Activated CD8-positive, alpha-beta memory T cell treated with anti-CD3 and anti-CD28 coated beads, Interleukin-2, amount 10 ng/mL, durations not matched to agents 7 days and 5 days (primary cell): ENCODE measurements at places on chromosomes 13 and 19.

- no peak for DNase-seq
Observed at GRCh38 chr13:47747901-47748300, 253.2 kb downstream of the SUCLA2 start.

- no peak for DNase-seq
Observed at GRCh38 chr19:46141421-46141820, 6.6 kb upstream of the IGFL2 start.

DNA sequence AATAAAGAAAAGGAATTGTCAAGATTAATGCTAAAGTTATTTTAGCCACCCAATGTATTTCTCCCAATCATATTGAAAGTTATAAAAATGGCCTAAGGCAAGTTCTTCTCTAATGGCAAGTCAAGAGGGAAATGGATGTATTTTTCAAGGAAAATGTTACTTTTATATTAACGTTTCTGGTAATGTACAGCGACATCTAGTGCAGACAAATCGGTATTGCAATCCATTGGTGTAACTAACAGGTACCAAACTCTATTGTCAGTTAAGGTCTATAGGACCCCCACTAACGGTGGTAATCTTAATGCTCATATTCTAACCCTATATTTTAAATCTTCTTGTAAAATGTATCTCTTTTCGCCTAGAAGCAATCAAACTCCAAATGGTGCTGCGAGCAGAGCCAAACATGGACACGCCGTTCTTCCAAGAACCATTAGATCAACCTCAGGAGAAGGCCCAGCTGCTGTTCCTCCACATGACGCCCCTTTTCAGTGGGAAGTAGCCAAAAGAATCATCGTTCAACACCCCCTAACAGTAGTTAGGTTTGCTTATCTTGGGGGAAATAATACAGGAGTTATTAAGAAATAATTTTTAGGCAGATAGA is 98.5 kb upstream of the PABPC3 start:
- no peak for DNase-seq

DNA sequence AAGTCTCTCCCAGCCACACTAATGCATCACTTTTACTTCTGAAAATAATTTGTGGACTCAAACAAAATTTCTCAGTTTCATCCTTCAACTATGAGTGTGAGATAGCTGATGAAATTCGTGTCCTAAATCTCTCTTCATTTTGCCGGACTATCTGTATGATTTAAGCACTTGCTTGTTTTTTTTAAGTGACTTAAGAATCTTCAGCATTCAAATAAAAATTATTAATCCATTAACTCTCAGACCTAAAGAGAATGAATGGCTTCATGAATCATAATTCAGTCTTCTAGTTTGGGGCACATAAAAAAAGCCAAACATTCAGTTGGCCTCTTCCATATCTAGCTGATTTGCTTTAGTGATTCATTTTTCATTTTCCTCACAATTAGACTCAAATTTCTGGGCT is 579.5 kb downstream of the DCT start:
- no peak for DNase-seq

- DNase-seq: no peak
Observed at GRCh38 chr13:26382366-26382765, 128.4 kb downstream of the CDK8 start.

DNA sequence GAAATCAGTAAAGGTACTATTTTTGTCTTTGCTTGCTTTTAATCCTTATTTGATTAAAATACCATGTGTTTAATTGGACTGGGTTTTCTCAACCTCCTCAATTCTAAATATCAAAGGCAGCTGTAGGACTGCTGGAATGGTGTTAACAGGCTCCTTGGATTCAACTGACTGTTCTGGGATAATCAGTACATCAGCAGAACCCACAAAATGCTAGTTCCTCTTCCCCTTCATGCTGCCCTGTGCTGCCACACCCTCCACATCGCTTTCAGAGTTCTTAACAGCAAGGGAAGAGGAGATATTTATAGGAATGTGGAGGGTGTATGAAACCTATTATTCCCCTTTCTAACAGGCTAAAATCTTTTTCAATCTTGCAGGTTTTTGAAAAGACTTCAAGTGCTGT is 82.4 kb downstream of the KCTD12 start:
- DNase-seq: no peak

DNA sequence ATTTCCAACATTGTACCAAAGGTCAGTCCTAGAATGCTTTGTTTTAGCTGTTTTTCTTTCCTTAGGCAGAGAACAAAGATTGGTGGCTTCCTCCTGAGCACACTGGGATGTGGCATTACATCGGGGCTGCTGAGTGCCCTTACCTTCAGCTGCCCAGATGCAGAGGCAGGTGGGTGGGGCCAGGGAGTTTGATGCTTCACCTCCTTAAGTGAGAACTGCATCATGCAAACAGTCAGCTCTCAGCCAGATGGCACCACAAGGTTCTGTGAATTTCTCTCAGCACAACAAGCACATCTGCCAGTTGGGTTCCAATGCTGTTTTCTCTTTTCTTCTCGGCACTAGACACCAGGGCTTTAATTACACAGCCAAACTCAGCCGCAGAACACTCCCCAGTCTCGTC is 87.4 kb upstream of the UBL3 start:
- peak; percentile 73 for DNase-seq

DNA sequence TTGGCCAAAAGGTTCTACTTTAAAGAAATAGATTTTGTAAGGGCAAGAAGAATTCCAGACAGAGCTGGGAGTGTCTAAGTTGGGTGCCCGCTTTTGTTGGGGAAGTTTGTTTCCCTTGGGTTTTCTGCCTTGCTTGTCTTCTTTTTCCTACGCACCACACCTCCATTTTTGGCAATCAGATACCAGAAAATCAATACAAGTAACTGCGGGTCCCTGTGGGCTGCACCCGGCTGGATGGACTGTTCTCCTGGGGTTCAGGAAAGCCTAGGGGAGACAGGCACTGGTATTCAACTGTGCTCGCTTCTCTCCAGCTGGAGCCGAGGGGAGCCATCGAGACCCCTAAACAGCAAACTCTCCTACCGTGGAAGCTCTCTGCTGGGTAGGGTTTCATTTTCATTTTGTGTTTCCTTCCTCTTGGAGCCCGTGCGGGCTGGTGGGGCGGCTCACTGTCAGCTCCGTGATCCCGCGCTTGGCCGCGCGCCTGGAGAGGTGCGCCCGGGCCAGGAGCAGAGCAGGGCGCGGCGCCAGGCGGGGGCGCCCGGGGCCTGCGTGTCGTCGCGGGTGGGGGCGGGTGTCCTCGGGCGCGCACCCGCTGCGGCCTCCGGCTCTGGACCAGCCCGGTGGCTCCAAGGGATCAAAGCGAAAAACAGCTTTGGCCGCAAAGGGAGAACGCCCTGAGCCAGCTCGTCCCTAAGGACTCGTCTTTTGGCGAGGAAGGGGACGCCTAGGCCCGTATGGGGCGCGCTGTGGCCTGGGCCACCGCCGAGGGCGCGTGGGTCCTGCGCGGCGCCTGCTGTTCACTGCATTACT is 347.2 kb downstream of the ZNF536 start:
- peak; percentile 50 for DNase-seq

DNA sequence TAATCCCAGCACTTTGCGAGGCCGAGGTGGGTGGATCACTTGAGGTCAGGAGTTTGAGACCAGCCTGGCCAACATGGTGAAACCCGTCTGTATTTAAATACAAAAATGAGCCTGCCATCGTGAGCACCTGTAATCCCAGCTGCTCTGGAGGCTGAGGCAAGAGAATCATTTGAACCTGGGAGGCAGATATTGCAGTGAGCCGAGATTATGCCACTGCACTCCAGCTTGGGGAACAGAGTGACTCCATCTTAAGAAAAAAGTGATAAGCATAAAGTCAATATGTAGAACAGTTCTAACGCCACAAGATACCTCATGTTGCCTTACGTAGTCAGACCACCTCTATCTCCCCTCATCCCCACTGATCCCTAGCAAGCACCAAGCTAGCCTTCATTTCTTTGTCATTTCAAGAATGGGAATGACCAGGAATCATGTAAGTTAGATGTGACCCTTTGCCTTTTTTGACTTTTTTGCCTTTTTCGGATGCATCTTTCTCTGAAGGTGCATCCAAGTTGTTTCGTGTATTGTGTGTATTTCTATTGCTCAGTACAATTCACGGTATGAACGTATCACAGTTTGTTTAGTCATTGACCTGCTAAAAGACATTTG is 6.4 kb downstream of the RPL21 start:
- no peak for DNase-seq

DNA sequence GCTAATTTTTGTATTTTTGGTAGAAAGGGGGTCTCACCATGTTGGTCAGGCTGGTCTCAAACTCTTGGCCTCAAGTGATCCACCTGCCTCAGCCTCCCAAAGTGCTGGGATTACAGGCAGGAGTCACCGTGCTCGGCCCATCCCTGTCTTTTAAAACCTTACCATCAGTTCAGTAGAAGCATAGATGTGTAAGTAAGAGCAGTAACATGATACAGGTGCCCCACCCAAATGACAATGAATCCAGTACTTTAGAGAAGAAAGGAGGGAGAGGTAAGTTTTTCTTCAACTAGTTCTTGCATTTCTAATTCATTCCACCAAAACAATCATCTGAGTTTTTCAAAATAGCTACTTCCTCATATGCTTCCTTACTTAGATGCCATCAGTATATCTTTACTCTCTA is 21.9 kb downstream of the SPRY2 start:
- DNase-seq: no peak

GRCh38 chr19:1041272-1041834 is 1.4 kb downstream of the ABCA7 start:
- no peak for DNase-seq

DNA sequence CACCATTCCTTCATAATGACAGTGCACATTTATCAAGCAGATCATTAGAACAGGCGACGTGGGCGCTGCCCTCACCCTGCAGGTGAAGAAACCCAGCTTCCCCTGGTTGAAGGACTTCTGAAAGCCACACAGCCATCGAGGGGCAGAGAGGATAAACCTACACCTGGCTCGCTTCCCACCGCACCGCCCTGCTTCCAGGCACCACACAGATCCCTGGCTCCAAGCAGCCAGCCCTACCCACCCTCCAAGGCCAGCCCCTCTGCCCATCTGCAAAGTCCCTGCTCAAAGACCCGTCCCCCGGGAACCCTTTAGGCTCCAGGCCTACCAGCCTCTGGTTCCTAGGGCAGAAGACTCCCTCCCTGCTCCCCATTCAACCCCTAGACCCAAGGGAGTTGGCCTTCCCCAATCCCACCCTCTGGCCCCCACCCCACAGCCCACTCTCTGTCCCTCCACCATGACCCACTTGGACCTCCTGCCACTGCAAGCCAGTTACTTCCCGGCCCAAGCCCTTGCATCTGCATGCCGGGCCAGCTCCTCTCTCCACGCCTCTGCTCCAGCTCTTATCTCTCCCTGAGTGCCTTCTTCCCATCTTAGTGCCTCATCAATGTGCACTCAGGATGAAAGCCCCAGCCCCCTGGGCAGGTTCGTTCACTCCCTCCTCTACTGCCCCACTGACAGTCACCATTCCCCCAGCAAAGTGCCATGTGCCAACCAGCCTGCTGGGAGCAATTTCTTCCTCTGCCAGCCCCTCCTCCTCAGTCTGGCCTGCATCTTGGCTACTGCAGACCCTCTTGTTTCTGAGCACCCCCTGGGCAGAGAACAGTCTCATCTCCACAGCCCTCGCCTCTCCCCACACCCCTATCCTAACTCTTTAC is 28.0 kb downstream of the PEPD start:
- no peak for DNase-seq

GRCh38 chr19:3474010-3474409 is 6.3 kb downstream of the SMIM24 start:
- DNase-seq: no peak

DNA sequence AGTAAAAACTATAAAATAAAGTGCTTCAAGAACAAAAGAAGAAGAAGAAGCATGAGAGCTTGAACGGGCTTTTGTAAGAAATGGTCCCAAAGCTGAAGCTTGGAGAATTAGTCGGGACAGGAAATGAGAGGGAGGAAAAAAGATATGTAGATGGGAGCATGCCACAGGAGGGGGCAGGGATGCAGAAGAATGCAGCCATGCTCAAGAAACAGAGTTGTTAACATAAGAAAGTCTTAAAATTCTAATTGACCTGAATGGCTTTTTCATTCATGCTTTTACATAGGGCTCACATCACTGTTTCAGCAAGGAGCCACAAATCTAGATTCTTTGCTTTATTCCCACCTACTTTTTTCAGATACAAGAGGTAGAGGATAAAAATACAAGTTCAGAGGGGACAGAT is 27.7 kb upstream of the NBEA start:
- no peak for DNase-seq

DNA sequence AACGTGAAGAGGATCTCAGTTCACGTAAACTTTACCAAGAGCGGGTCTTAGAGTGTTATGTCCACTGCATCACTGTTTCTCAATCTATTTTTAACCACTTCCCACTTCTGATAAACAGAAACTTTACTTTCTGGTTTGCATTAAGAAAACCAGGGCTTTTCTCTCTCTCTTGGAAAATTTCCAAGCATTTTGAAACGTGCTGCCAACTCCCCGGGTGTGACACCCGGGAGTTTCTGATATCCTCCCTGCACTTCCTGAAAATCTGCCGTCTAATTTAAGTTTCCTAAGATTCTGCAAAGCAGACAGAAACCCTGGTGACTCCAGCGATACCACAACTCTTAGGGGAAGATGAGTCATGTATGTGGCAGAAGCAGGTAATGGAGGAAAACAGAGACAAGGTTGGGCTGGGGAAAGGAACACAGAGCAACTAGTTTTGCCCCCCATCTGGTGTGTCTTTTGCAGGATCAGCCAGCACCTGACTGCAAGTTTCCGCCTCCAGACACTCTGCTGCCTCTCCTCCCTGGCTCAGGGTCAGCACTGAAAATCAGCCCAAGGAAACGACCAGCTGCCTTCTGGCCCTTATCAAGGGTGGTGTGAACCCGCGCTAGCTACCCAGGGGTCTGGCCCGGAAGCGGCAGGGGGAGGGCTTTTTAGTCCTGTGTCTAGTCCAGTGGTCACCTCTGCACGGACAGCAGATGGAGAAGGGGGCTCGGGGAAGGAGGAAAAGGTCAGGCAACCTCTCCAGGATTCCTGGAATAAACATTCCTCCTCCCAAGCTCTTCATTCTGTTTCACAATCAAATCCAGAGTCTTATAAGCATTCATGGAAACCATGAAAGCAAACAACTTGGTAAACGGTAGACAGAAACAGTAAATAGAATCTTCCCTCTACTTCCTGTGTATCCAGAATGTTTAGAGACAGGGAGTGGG is 11.3 kb upstream of the FFAR2 start:
- DNase-seq: peak; percentile 63

DNA sequence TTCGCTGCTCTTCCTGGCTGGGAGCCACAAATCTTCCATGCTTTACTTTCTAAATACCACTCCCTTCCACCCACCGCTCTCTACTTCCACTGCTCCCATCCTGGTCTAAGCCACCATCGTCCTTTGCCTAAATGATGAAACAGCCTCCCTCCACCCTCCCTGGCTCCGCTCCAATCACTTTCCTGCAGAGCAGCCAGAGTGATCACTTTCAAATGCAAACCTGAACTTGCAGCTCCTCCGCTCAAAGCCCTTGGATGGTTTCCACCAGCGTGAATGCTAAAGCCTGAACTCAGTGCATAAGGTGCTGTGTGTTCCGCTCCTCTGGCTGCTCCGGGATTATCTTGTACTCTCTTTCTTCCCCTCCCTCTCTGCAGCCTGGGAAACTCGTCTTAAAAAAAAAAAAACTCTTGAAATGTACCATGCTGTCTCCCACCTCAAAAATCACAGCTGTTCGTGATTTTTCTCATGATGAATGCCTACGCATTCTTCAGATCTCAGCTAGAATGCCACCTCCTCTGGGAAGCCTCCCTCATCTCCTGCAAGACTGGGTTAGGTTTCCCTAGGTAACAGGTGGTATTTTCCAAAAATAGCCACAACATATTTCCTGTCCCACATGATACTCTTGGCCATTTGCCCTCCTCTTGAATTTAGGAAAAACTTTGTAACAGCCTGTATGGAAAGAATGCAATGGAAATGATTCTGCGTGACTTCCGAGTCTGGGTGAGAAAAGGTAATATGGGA is 3.7 kb upstream of the SIN3B start:
- DNase-seq: no peak

GRCh38 chr19:49614096-49614833 is 23.3 kb downstream of the PRR12 start:
- DNase-seq: no peak

GRCh38 chr19:19256072-19256969 is 16.8 kb downstream of the TM6SF2 start:
- no peak for DNase-seq
